ENCODE measurements at places on chromosomes 3 and 15.

GRCh38 chr3:192408647-192409200 is 318.6 kb downstream of the FGF12 start:
- DNase-seq, result no peak

DNA sequence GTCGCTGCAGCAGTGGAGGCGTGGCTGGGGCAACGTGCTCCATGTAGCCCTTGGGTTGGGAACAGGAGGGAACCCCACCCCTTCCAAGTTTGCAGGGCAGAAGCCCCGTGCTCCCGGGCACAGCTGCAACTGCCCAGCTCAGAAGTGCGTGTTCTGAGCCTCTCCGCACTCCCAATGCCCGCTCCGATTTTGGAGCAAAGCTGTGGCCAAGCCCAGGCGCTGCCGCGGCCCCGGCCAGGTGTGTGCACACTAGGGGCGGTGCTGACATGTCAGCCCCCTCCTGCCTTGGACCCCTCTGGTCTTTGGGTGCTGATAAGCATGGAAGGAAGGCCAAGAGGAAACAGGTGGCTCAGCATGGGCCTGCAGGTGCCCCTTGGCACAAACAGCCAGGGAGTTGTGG is 87.6 kb upstream of the TTBK2 start:
- DNase-seq, result no peak

GRCh38 chr3:132659365-132660051 is at the start of gene ACAD11:
Gene ACAD11 (minus strand): TSS chr3:132659809. CDS start chr3:132659751, 58 bp downstream.
- peak; percentile 50 for DNase-seq

DNA sequence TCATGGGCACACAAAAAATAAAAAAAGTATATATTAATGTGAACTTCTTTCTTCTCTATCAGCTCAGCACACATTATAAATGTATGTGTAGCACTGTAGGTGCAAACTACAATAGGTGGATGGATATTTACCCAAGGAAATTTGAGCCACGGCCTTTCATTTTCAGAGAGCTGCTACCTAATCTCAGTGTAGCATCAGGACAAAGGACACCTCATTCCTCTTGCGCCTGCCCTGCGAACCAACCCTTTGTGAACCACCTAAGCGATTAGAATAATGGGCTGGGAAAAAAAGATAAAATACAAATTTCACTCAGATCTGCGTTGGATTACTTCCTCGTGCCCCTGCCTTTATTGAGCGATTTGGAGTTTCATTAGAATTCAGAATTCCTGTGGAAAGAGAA is 263.2 kb downstream of the NR2F2 start:
- peak; percentile 3 for DNase-seq

GRCh38 chr3:119898478-119899191 is 116.7 kb downstream of the NR1I2 start:
- peak; percentile 69 for DNase-seq

GRCh38 chr3:35383719-35384555 is 255.4 kb upstream of the ARPP21 start:
- no peak for DNase-seq

- DNase-seq, result peak; percentile 23
Observed at GRCh38 chr3:126926684-126927400, 56.1 kb upstream of the PLXNA1 start.

- DNase-seq, result no peak
Observed at GRCh38 chr3:165635791-165636683, 201.2 kb downstream of the BCHE start.

DNA sequence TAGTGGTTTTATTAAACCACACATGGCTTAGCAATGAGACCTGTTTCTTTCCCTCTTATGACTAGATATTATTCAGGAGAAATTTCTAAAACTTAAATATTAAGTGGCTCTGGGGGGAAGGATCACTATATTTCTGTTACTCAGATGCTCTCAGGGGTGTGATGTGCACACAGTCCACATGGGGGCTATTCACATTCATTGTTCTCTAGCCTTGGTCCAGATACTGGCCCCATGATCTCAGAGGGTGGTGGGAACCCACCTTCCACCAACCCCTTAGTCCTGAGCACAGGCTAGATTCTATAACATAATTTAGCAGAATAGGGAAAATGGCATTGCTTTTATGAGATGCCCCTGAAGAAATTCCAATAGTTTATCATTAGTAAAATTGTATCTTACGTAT is 149.0 kb upstream of the ST8SIA2 start:
- no peak for DNase-seq

DNA sequence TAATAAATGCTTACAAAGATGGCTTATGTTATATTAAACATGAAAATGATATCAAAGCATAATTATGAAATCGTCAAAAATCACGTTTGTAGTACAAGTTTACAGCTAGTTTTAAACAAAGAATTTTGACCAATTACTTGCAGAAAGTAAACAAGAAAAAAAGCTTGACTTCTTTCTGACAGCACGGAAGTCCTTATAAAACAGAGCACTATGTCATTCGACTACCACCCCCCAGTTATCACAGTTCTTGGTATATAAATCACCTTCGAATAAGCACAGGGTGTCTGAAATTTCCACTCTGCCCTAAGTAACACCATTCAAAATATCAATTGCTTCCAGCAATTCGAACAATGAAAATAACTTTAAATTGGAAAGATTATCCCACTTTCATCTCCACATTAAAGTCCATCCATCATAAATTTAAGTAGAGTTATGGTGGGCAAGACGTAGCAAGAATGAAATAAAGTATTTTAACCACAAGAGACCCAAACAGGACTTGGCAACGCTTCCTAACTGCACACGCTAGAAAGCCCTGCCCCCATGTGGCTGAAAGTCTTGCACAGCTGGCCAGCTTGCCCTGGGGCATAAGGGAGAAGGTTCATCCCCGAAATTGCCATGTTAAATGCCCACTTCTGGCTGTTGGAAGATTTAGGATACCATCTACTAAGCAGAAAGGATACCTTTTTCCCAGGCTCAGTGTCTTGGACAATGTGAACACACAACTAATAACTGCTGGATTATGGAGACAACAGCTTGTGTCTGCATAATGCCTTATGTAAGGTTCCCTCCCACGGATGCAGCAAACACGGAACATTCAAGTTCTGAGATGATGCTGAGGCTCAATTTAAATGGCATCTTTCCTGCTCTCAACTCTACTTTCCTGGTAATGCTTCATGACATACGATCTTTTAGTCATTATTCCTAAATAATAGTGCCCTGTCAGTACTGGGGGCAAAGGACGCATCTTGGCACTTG is 116.4 kb upstream of the TJP1 start:
- DNase-seq, result peak; percentile 38

GRCh38 chr3:178676942-178677790 is 140.9 kb downstream of the KCNMB2 start:
- DNase-seq, result no peak

- DNase-seq, result no peak
Observed at GRCh38 chr3:58321791-58322190, 10.9 kb upstream of the PXK start.

GRCh38 chr15:43988900-43989299 is 162.1 kb downstream of the WDR76 start:
- no peak for DNase-seq

GRCh38 chr3:111278959-111279358 is 207.3 kb downstream of the NECTIN3 start:
- no peak for DNase-seq

DNA sequence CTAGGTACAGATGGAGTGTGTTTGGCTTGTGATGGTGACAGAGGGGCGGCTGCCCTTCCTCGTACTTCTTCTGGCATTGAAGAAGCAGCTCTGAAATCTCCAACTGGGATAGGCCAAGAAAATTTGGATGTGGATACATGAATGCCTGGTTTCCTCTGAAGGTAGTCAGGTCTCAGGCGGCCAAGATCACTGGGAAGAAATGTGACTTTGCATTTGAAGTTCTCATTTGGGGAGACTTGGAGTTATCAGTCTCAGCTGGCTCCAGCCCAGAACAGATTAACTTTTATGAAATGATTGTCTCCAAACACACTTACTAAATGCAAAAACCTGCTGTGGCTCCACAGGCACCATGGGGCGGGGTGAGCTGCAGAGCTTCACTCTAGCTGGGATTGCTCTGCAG is 215.9 kb downstream of the THSD4 start:
- no peak for DNase-seq

GRCh38 chr3:25457671-25458419 is 29.8 kb downstream of the RARB start:
- DNase-seq, result no peak

GRCh38 chr3:45021524-45022297 is 4.4 kb upstream of the CLEC3B start:
- DNase-seq, result peak; percentile 66

DNA sequence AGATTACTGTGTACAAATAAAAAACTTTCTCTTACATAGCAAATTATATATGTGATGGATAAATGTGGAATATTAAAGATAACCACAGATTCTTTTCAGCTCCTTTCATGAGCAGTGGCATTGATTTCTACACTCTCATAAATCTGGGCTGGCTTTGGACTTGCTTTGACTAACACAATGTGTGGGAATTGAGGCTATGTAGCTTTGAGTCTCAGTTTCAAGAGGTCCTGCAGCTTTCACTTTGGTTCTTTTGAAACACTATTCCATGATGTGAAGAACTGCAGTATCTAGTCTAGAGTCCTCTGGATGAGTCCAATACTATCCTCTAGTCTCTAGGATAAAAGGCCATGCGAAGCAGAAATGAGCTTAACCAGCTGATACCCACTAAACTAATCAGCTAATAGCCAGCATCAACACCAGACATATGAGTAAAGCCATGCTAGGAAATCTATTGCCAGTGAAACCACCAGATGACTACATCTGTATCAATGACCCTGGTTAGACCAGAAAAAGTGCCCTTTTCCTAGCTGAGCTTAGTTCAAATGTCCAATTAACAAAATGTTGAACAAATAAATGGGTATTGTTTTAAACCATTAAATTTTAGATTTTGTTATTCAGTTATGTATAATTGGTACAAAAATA is 274.9 kb upstream of the ZPLD1 start:
- DNase-seq, result no peak

GRCh38 chr3:178088963-178089362 is 447.3 kb upstream of the KCNMB2 start:
- DNase-seq, result no peak

GRCh38 chr3:157327018-157327417 is 109.6 kb upstream of the PTX3 start:
- DNase-seq, result no peak

DNA sequence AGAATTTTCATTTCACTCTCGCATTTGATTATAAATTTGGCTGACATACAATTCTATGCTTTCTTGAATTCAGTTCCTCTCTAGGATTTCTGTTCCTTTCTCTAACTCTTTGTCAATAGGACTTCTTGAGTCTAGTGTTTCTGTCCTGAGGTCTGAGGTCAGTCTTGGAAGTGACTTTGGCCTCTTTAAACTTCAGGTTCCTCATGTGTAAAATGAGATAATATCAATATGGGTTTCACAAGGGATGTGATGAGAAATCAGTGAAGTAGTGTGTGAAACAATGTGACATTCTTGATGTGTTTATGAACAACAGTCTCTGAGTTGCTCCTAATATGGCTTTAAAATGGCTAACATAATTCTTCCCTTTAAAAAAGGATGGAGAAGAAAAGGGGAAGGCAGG is 92.2 kb downstream of the SV2B start:
- DNase-seq, result no peak

GRCh38 chr15:77180270-77180669 is 109.4 kb upstream of the TSPAN3 start:
- no peak for DNase-seq

DNA sequence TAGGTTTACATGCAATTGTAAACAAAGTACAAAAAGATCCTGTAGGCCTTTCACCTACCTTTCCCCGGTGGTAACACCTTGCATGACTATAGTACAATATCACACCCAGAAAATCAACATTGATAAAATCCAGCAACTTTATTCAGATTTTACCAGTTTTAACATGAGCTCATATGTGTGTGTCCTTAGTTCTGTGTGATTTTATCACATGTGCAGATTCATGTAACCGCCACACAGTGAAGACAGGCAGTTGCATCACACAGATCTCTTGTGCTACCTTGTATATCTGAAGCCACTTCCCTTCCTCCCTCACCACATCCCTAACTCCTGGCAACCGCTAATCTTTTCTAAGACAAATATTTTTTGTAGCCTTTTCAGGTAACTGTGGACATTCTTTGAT is 183.5 kb upstream of the C2CD4B start:
- DNase-seq, result no peak

GRCh38 chr15:98686983-98687382 is 38.6 kb downstream of the IGF1R start:
- DNase-seq, result no peak

DNA sequence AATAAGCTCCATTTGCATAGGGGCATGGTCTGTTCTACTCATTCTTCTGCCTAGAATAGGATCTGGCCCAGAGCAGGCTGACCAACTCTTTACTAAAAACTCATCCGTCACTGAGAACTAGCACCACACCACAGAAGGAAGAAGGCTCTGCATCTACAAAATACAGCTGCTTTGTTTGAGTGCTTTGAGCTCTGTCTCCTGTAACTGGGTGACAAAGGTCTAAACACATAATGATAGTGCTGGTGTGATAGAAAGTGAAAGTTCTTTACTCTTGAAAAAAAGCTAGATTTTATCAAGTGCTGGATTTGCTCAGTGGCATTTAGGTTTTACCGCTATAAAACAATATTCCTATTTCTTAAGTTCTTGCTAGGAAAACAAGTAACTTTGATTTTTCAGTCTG is 140.7 kb downstream of the FHIT start:
- DNase-seq, result no peak

Measured in trophoblast cell (in vitro differentiated cells and primary cell).